Anterior cingulate cortex (tissue), 58 donors: ENCODE measurements at places on chromosomes 1 and 21.

- peak; percentile 66 for DNase-seq
These were observed 804.8 kb downstream of the USP25 start for GRCh38 chr21:16534408-16535101.

DNA sequence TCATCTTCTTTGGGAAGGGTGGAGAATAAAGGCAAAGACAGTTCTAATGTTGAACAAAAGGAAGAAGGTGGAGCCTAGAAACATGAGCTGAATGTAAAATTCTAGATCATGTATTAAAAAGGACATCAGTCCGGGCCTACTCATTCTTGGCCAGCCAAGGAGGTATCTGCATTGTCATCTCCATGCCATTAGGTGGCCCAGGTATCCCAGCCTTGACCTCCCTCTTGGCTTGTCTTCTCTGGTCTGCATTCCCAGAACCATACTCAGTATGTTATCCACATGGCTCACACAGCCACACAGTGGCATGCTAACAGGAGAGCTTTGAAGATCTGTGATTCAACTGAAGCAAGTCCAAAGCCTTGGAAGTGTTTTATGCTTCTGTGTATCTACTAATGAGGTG lies 369.8 kb upstream of the KAZN start:
- no peak for DNase-seq

DNA sequence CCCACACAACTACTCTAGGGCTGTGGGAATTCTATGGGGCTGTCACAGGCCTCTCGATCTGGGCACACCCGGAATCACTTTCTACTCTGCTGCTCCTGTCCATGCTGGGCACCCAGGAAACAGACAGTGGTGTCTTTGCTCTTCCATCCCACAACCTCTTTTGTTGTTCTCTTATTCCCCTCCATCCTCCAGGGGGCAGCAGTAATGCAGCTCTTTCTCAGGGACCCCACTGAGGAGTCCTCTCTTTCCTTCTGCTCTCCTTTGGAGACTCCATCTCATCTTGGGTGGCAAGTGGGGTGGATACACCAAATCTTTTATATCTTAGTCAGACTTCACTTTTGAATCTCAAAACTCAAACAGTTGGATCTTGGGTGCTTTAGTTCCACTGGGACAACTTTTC lies 206.3 kb downstream of the HS2ST1 start:
- DNase-seq = no peak

DNA sequence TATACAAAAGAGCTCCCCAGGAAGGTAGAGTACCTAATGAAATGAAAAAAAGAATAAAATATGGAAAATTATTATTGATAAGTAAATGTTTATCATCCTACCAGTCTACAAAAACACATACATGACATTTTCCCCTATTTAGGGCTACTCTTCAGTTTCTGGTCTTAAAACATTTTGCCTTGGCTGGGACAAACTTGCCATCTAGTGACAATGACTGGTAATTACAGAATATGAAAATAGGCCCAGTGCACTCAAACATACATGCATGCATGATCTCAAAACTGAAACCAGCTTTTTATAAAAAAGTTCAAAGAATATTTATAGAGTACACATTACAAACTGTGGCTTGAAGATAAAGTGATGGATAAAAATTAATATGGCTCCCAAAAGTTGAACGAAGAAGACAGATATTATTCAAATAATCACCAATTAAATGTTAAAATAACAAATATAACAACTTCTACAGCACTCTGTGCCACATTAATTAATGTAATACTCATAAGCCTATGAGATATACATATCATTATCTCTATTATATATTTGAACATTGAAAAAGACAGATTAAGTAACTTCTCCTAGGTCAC lies 10.5 kb upstream of the RNPC3 start:
- no peak for DNase-seq

DNA sequence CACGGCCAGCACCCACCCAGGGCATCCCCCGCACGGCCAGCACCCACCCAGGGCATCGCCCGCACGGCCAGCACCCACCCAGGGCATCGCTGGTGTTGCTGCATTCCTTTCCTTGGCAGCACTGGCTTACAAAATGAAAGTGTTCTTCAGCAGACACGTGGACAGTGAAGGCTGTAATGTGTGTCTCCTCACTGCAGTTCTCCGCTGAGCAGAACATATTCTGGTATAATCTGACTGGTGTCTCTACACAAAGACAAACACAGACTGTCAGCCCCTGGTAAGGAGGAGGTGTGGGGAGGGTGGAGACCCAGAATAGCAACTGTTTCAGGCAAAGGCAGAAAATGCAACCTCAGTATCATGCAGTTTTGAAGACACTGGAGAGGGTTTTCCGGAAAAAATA lies 7.3 kb downstream of the LYPD8 start:
- no peak for DNase-seq

- DNase-seq = no peak
These were observed 8.0 kb downstream of the ACBD6 start for GRCh38 chr1:180494370-180494769.

DNA sequence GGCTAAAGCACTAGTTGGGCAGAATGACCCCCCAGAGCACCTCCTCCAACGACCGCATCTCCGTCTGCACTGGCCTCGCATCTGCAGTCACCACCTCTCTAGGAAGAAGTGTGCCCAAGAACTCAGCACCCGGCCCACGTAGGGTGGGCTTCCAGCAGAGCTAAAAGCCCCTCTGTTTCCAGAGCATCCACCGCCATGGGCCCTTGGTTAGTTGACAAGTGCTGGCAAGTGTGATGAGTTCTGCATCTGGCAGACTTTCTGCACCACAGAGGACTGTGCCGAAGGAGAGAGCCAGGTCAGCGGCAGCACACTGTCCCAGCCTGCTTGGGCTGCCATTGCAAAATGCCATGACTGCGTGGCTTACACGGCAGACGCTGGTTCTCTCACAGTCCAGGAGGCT lies 76.4 kb upstream of the COL6A1 start:
- no peak for DNase-seq

DNA sequence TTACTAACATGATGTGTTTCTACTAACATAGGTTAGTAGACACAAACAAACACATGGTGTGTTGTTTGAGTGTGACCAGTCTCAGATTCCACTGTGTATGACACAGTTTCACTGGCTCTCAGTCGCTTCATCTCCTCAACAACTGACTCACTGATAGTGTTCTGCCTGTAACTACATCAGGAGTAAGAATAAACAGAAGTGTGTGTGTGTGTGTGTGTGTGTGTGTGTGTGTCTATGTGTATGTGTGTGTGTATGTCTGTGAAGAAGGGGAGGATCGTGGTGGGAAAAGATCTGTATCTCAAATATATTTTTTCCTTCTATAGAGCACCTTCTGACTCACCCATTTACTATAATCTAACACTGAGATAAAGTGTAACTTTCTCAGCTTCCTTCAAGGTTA lies 391.0 kb downstream of the PTPRC start:
- no peak for DNase-seq

- no peak for DNase-seq
These were observed 253.7 kb upstream of the FOXD3 start for GRCh38 chr1:63068626-63069025.

DNA sequence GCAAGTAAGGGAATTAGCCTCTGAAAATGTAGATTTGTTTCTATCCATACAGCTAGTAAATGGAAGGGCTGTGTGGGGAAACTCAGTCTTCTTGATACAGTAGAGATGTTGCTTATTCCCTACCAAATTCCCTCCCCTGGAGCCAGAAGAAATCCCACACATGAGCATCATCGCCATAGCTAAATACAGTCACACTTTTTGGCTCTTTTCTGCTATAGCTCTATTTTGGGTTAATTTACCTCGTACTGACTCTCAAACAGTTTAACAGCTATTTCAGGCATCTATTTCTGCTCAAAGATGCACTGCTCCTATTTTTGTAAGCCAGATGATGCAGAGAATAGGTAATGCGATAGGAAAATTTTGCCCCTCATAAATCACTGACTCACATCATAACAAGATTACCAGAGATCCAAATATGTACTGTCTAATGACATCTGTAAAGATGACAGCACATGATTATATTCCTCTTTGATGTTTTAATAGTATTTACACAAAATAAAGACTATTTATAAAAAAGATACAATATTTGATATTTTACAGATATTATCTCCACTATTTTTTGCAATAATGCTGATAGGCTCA lies 58.6 kb downstream of the XCL1 start:
- DNase-seq = no peak

GRCh38 chr1:47184822-47185677 lies 4.8 kb downstream of the PDZK1IP1 start:
- no peak for DNase-seq

GRCh38 chr1:116537040-116537831 lies 33.6 kb downstream of the CD58 start:
- no peak for DNase-seq

- DNase-seq = no peak
These were observed 23.1 kb upstream of the HFM1 start for GRCh38 chr1:91427741-91428140.

- peak; percentile 64 for DNase-seq
These were observed 669 bp downstream of the XPR1 start for GRCh38 chr1:180632326-180633056.

DNA sequence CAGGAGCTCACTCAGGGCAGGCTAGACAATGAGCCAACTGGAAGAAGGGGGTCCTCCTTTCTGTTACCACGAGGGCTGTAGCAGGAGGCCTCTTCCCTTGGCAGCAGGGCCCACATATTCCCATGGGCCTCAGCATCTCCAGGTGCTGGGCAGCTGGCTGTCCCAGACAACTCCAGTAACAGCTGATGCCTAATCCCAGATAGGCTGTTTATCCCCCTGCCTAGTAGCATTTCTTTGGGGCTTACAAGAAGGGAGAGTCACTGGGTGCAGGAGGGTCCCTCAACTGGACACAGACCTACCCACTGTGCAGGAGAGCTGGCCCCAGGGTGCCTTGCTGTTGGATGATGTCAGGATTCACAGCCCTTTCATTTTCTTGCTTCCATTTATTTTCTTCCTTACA lies 278.2 kb downstream of the DSCAM start:
- DNase-seq = no peak

DNA sequence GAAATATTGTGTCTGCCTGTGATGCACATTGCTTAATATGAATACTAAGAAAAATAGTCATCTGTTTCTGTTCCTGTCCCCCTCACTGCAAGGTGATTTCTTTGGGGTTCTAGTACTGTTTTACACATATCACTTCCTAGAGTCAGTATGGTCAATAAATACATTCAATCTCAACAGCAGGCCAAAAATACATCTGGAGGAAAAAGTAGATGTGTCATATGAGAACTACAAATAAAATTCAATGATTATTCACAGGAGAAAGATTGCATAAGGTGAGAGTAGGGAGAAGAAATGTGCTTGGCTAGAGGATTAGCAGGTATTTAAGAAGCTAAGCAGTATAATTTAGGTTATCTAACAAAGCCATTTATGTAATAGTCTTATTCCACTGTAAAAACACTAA lies 45.3 kb upstream of the SAMSN1 start:
- no peak for DNase-seq

DNA sequence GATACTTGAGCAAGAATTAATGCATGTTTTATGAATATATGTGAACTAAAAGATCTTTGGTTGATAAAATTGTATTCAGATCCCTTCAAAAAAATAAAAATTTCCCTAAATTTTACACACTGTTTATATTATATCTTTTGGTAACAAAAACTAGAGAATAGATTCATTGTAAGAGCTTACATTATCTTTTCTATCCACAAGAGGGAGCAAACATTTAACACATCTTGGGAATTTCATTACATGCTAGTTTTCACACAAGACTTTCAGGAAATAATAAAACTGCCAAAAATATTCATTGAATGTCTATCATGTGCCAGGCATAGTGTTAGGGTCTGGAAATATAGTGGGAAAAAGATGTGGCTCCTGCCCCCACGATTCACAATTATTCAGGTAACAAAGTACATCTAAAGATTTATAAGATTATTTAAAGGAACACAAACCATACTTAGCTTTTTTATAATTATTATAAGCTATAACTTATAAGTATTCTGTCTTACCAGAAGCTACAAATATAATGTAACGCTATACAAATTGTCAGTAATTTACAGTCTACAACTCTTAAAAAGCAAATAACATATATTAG lies 30.6 kb downstream of the FAF1 start:
- no peak for DNase-seq

- no peak for DNase-seq
These were observed 182.1 kb upstream of the ZRANB2 start for GRCh38 chr1:71262970-71263369.

GRCh38 chr1:39294531-39294930 lies 90.0 kb downstream of the MACF1 start:
- no peak for DNase-seq

DNA sequence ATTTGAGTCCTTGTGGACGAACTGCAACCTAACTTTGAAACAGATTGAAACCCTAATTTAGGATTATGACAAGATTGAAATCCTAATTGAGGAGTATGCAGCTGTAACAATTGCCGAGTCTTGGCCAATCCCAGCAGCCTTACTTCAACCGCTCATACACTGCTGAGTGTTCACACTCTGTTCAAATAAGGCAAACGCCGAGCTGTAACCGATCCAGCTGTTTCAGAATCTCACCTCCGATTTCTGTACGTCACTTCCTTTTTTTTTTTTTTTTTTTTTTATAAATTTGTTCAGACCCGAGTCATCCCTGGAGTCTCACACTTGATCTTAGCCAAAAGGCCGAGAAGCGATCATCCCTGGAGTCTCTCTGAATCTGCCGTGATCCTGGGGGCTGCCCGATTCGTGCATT lies 22.3 kb upstream of the ATP5PO start:
- no peak for DNase-seq

GRCh38 chr1:181160322-181160721 lies 71.8 kb downstream of the IER5 start:
- DNase-seq = no peak

- DNase-seq = no peak
These were observed 1.4 kb downstream of the TPM3 start for GRCh38 chr1:154190550-154190949.
